ENCODE measurements at places on chromosomes 5 and 9. TPM values are rescaled to one million over a fixed set of nuclear protein-coding genes. Genes with fewer than 3 reads are reported as not detected.

NEURL1B gene
- 168 TPM for total RNA-seq

PCBD2 gene
- total RNA-seq, result 12.7 TPM

DNA sequence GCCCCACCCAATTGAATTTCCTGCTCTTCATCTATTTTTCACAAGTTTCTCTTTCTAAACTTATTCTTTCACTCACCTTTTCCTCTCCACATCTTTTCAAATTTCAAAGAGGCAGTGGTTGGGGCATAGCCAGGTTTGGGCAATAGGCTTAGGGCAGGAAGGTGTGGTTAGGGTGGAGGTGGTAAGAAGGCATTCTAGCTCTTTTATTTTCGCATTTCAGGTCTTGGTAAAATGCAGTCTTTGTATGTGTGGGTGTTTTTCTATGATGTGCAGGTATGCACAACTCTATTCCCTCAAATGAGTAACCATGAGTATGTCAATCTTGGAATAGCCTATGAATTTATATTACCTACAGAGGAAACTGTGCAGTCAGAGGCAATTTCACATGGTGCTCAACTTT, 129.8 kb upstream of the IFNE start:
- no peaks in the 10 kb centered on the region for H3K36me3 ChIP-seq
- no peak for DNase-seq
- no peaks in the 10 kb centered on the region for H3K4me1 ChIP-seq

DNA sequence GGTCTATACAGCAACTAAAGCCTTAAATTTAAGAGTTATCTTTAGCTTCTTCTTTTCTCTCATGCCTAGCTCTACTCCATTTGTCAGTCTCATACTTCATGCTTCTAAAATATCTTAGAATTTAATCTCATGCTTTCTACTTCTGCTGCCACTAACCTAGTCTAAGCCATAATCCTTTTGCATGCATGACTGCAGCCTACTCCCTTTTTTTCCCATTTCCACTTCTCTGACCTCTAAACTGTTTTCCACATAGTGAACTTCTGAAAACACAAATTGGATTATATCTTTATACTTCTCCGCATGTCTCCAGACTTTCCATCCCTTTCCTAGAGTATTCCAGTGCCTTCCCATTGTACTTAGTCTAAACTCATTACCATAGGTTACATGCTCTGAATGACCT, 193.0 kb downstream of the XRCC4 start:
- no peaks in the 10 kb centered on the region for H3K27me3 ChIP-seq

- H3K36me3 ChIP-seq, result no peaks in the 10 kb centered on the region
- H3K27ac ChIP-seq, result no peak overlapping the region
- peaks cover 3% of the 10 kb centered on the region for H3K4me1 ChIP-seq
- H3K27me3 ChIP-seq, result peaks cover 4% of the 10 kb centered on the region
- DNase-seq, result no peak
These were observed 412.6 kb downstream of the DMRT2 start for GRCh38 chr9:1462626-1463308.
